ENCODE measurements at places on chromosomes 13 and 19. TPM values are rescaled to one million over a fixed set of nuclear protein-coding genes. Genes with fewer than 3 reads are reported as not detected.

Gene NANOS3
- 0.70 TPM for total RNA-seq

Gene ATXN8OS
- not detected for total RNA-seq

Gene CEACAM21
- total RNA-seq: 37.5 TPM

Gene CRX
- not detected for total RNA-seq

Gene MBD3L3
- total RNA-seq: not detected

Gene ZFR2
- 0.84 TPM for total RNA-seq

Gene PRDX2
- total RNA-seq: 241 TPM

Gene PTH2
- total RNA-seq: not detected

All from activated naive CD8-positive, alpha-beta T cell treated with anti-CD3 and anti-CD28 coated beads for 36 hours (primary cell).